ENCODE measurements at places on chromosomes 5 and 9. TPM values are rescaled to one million over a fixed set of nuclear protein-coding genes. Genes with fewer than 3 reads are reported as not detected.

Gene NME5
- polyA plus RNA-seq, result not detected

Gene RGS14
- 49.5 TPM for polyA plus RNA-seq

Gene OR5C1
- polyA plus RNA-seq, result not detected

- peak; percentile 48 for DNase-seq
Observed at GRCh38 chr5:119743927-119744326, 114.6 kb downstream of the FAM170A start.

Gene CNTNAP3B
- not detected for polyA plus RNA-seq

GRCh38 chr9:127392976-127393375 lies 4.0 kb upstream of the SLC2A8 start:
- no peak for DNase-seq

Gene ANXA2R
- polyA plus RNA-seq, result 6.2 TPM

Gene PCDHGB7
- 0.74 TPM for polyA plus RNA-seq

GRCh38 chr5:35898952-35899660 lies 39.3 kb downstream of the CAPSL start:
- no peak for DNase-seq

DNA sequence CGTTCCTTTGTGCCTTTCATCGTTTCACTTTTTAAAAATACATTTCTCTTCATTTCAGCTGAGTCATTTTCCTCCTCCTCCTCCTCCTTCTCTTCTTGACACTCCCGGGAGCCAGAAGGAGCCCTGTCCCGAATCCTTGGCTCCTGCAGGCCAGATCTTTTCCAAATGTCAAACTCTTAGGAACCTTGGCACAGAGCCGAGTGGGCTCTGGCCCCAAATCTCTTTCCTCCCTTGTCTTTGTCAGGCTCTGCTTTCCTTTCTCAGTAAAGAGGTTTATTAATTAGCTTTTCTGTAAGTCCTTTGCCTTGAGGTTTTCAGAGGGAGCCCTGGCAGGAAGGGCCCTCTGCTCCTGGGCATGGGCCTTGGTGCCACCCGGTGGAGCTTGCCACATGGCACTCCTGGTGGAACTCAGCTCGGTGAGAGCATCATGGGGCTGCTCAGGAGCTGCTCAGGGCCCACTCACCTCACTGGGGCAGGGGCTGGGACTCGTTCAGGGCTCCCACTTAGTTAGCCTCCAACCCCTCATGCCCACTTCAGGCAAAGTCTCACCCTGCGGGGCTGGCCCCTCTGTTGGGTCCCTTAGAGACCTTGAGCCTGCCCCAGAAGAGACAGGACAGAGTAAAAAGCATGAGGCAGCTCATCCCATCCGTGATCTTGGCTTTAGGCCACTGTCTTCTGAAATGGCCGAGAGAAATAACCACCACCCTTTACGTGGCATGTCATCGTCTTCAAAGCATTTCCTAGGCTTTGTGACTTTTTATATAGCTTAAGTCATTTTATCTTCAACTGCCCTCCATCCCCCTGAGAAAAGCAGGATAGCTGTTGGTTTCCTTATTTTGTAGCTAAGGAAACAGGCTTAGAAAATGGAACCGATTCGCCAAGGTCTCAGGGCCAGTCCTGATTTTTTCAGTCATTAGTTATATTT lies 17.1 kb downstream of the STC2 start:
- no peak for DNase-seq

- DNase-seq, result no peak
Observed at GRCh38 chr9:2623288-2624050, 1.9 kb downstream of the VLDLR start.

DNA sequence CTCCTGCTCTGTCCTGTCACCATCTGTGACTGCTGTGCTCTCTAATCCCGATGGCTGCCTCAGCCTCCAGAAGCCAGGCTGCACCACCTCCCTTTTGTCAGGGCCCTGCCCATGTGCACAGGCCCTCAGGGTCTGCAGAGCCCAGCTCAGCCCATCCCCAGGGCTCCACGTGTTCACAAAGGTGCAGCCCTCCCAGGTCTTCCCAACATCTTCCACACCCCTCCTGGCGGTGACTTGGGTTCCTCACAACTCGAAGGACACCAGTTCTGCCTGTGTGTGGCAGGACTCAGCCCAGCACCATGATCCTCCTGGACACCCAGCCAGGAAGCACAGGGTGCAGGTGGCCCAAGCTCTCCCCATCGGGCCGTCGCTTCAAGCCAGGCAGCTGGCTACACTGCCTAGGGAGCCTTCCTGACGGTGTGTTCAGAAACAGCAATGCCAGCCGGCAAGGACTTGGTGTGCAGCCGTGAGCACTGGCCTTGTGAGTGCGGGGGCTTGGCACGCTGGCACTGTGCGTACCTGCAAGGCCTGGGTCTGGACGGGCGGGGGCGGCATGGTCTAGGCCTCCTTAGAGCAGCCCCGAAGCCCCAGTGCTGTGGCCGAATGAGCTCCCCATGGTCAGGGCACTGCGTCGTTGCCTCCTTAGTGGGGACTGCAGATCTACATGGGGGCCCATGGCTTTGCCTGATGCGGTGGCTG lies 96.1 kb downstream of the MRPL36 start:
- no peak for DNase-seq

DNA sequence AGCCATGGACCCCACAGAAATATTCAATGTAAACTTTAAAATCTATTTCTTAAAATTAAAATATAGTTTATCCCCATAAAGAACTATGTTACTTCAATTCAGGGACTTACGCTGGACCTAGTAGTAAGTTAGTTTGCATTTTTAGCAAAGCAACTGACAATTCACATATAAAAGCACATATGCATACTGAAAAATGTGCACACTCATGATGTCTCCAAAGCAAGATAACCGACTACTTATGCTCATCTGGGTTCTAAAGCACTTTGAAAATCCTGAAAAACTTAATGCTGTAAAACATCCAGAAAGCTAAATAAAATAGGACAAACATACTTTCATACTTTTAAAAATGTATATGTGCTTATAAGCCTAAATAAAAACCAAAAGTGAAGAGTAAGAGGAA lies 264.4 kb upstream of the GAS1 start:
- no peak for DNase-seq

DNA sequence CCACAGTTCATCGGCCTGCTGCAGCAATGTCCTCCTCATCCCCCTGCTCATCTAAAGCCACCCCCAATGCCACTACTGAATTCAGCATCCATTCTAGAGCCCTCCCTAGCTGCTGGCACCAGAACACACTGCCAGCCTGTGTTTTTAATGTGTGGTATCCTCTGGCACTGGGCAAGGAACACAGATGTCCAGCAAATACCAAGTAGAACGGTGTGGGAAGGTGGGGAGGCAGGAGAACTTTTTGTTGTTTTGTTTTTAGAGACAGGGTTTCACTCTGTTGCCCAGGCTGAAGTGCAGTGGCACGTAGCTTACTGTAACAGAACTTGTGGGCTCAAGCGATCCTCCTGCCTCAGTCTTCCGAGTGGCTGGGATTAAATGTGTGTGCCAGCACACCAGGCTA lies 4.7 kb downstream of the HDHD3 start:
- no peak for DNase-seq

DNA sequence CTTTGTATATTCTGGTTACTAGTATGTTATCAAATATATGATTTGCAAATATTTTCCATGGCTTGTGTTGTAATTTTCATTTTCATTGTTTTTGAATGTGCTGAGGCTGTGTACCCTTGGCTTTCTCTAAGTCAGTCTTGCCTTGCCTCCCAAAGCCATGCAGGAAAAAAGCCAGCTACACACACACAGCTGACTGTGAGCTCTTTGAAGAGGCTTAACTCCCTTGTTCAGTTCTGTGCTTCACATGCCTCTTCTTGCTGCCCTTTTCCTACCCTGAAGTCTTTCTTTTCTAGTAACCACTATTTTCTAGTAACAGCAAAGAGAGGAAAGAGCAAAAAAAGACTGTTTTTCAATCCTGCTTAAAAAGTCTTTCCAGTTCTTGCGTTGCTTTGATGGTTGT lies 53.9 kb downstream of the KCNN2 start:
- no peak for DNase-seq

DNA sequence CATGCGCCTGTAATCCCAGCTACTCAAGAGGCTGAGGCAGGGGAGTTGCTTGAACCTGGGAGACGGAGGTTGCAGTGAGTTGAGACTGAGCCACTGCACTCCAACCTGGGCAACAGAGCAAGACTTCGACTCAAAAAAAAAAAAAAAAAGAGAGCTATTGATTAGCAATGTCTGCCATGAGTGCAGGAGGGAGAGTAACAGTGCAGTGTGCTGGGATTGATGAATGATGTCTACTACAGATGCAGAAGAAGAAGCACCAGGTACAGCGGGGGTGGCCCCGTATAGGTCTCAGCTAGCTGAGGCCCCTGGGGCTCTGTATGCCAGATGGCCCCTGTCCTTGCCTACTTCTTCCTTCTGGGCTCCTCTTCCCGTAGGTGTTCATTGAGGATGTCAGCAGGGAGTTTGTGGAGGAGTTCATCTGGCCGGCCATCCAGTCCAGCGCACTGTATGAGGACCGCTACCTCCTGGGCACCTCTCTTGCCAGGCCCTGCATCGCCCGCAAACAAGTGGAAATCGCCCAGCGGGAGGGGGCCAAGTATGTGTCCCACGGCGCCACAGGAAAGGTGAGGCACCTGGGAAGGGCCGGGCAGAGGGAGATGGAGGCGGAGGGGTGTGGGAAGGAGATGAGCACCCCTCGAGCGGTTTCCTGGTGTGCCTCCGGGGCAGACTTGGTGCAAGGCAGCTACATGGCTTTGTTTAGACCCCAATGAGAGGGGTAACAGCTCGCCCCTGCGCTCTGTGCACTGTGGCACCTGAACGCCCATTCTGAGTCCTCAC lies 13.5 kb downstream of the ASS1 start:
- no peak for DNase-seq

- no peak for DNase-seq
Observed at GRCh38 chr5:145925353-145925752, 11.0 kb upstream of the SH3RF2 start.

DNA sequence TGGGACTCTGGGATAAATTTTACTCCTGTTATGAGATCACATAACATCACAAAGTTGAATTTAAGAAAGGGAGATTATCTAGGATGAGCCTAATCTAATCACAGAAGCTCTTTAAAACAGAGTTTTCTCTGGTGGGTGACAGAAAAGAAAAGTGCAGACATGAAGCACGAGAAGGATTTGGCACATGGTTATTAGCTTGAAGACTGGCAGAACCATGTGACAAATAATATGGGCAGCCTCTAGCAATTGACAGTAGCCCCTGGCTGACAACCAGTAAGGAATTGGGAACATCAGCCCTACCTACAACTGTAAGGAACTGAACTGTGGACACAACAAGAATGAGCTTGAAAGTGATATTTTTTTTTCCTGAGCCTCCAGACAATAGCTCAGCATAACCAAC lies 243.1 kb downstream of the HTR1A start:
- no peak for DNase-seq

- no peak for DNase-seq
Observed at GRCh38 chr5:36647046-36647445, 40.6 kb downstream of the SLC1A3 start.

DNA sequence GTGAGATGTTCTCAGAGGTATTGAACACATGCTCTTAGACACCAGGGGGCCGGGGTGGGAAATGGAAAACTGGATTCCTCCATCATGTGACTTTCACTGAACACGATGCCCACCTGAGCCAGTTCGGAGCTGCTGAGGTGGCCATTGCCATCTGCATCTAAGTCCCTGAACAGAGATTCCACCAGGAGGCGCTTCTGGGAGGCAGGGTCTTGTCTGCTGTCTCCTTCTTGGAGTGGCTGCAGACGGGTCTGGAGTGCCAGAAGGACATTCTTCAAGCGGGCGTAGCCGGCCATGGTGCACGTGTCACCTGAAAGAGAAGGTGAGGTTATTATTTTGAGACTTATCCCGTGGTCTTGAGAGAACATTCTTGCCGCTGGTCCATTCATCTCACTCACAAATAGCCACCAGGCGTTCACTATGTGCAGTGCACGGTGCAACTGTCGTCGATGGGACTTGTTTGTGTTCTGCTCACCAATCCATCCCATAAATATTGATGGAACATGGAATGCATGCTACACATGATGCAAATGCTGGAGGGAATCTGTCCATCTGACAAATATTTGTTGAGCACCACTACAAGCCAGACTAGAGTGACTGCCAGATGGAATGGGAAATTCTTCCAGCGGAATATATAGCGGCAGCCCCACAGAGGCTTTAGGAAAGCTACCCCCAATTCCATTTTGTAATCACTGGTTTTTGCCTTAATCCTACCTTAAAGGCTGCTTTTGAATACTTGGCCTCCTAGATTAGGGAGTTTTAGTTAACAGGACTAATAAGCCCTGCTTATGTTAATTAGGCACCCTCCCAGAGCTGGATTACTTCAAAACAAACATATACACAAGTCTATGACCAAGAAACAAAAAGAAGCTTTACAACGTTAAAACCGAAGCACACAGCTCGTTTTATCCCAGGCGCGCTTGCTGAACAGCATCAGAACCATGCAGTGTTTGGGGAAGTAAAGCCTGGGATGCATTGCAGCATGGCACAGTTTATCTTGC lies 264.8 kb downstream of the HSPA4 start:
- no peak for DNase-seq

Gene BNIP1
- 25.0 TPM for polyA plus RNA-seq

GRCh38 chr5:21152611-21153010 lies 1164.6 kb upstream of the CDH18 start:
- DNase-seq, result no peak

- no peak for DNase-seq
Observed at GRCh38 chr9:2833096-2833495, 10.8 kb downstream of the PUM3 start.

GRCh38 chr5:141634720-141635119 lies 1.9 kb downstream of the HDAC3 start:
- DNase-seq, result no peak

DNA sequence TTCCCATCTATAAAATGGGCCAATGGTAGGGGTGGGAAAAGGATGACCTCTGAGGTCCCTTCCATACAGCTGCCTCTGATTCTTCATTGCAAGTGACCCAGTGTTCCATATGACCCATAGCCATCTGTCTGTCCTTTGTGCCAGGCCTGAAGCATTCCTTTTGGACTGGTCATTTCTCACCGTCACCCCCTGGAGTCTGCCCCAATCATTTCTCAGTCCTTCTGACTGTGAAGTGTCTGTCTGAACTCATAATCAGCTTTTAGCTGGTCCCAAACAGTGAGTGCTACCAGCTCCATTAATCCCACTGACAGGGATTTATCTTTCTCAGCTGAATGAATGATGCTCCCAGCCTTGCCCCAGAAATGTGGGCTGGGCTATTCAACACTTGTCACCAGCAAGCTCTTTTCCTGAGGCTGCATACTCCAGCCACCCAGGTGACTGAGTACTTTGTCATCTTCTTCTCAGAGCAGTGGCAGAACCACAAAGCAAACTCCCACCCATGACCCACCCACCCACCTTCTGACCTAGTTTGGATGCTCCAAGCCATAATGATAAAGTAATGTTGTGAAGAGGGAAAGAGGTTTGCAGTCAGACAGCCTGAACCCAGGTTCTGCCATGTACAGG lies 37.4 kb downstream of the KCNIP1 start:
- no peak for DNase-seq
